ENCODE measurements at places on chromosomes 5 and 9.

- DNase-seq = no peak
Measured at GRCh38 chr5:850511-851006, at the start of gene ZDHHC11. ZDHHC11 (minus strand) TSS chr5:850986; CDS start chr5:850602, 384 bp downstream.

DNA sequence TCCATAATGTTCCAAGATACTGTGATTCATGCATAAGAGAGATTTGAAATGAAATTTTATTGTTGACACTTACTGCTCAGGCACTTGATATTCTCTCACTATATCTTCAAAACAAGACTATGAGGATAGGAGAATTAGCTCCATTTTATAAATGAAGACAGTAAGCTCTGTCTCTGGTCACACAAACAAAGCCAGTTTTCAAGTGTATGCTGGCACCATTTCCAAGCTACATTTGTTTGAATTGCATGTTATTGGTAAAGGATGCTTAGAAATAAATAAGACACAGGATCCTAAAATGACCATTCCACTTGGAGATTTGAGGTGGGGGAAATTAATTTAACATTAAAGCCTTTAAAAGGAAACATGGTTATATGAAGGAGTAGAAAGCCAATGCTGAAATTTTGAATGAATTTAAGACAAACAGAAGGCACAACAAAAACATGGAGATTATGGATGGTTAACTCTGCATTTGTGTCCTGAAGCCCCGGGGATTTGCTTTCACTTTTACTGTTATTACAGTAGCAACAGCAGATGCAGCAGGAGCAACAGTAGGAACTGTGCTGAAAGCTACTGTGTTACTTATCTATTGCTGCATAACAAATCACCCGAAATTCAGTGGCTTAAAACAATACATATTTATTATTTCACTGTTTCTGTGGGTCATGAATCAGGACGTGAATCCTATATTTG, 79.7 kb upstream of the ASTN2 start:
- DNase-seq = no peak

DNA sequence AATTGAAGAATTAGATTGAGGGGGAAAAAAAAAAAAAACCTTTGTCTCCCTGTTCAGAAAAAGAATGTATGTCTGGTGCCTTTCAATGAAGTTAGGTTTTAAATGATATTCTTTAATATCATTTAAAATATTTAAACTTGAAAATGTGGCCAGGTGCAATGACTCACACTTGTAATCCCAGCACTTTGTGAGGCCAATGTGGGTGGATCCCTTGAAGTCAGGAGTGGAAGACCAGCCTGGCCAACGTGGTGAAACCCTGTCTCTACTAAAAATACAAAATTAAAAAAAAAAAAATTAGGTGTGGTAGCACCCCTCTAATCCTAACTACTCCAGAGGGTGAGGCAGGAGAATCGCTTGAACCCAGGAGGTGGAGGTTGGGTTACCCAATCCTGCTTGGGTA, 111.1 kb upstream of the RASA1 start:
- no peak for DNase-seq

DNA sequence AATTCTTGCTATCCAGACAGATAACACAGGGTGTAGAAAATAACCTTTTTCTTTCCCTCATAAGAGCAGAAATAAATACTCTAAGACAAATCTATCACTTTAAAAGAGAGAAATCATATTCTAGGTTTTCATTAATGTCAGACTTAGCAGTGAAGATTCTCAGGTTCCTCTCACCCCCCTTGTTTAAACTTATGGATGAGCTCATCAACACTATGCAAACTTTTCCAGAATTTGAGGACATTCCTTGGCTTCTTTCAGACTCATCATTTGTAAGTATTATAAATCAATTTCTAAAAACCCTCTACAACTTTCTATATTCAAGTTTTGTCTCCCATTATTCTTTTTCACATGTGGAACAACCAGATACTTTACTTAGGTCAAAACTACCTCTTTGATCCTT, 374.9 kb upstream of the TRPC7 start:
- DNase-seq = no peak

DNA sequence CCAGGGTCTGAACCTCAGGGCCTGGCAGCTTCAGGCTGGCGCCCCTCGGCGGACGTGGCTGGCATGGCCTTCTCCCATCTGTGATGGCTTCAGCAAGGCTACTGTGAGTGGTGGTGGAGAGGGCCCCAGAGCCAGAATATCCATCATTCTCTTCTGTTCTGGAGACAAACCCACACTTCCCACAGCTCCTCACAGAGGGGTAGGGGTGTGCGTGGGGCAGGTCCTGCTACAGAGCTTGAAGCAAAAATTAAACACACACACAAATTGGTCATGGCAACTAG, 9.6 kb downstream of the GPX3 start:
- DNase-seq = no peak

GRCh38 chr9:110707419-110707818, 38.8 kb downstream of the MUSK start:
- DNase-seq = no peak

DNA sequence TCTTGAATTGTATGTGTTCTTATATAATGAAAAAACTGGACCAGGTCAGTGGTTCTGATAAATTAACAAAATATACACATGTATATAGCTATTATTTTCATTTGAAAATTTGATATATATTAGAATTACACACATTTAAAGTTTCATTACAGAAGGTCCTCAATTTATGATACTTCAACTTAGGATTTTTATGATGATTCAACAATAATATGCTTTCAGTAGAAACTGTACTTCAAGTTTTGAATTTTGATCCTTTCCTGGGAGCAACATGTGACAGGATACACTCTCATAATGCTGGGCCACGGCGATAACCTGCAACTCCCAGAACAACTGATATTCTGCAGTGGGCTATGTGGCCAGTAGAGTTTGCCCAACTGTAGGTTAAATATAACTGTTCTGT, 344.7 kb downstream of the TAF11L14 start:
- DNase-seq = no peak

- DNase-seq = no peak
Measured at GRCh38 chr9:98887918-98888510, 55.7 kb upstream of the COL15A1 start.

DNA sequence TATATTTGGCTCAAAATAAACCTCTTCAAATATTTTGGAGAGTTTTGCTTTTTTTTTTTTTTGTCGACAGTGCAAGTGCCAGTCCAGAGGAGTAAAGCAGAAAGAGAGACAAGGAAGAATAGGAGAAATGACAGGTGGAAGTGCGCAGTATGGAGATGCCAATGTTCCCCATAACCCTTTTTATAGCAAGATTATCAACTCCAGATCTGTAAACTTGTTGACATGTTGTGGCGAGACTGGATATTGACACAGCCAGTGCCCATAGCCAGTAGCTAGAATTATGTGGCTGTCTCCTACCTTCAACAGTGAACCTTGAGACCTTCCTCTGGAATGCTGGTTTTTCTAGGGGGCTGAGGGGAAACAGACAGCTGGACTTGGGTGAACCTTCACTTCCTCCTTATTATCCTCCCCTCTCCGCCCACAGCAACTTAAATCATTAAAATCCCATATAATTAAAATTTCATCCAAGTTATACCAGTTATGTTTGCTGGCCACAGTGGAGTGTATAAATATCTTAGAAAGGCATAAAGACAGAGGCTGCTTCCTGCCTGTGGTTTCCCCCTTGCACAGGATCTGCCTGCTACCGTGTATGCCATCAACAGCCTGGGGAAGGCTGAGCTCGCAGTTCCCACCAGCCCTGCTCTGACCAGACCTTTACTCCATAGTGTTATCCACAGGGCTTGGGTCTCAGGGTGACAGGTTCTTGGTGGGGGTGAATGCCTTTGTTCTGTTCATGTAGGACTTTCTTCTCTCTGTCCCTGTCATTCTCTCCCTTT, 112.3 kb upstream of the ANKH start:
- DNase-seq = no peak

DNA sequence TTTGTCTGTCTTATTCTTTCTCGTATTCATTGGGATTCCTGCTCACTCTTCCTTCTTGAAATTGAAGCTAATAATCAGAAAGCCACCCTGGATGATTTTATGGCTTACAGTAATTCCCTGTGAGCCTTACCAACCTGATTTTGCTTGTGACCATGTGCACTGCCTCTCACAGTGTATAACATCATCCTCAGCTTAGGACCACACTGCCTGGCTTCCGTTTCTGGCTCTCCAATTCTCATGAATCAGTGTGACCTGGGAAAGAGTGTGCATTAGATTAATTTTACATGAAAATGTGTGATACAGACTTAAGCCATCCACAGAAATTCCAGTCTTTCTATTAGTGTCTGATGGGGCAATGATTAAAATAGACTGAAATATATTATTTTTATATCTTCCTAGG, 126.8 kb upstream of the DMRT1 start:
- no peak for DNase-seq

DNA sequence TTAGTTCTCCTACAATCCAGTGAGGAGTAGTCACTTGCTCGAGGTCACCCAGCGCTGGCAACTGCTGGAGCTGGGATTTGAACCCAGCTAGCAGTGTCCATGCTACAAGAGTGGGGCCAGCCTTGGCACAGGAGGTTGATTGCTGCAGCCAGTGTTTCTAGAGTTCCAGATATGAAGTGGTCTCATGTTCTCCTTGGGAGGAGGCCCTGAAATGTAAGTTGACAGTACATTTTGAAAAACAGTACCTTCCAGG, 802 bp downstream of the CCDC107 start:
- DNase-seq = no peak

- DNase-seq = peak; percentile 38
Measured at GRCh38 chr9:2015581-2016407, 647 bp downstream of the SMARCA2 start.

DNA sequence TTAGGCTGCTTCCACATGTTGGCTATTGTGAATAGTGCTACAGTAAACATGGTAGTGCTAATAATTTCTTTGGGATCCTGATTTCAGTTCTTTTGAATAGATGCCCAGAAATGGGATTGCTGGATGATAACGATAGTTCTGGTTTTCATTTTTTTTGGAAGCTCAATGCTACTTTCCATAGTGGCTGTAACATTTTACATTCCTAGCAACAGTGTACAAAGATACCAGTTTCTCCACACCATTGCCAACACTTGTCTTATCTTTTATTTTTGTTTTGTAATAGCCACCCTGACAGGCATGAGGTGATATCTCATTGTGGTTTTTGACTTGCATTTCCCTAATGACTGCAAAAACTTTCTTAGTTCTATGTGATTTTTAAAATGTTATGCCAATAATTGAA, 68.8 kb upstream of the LRRC70 start:
- DNase-seq = no peak

DNA sequence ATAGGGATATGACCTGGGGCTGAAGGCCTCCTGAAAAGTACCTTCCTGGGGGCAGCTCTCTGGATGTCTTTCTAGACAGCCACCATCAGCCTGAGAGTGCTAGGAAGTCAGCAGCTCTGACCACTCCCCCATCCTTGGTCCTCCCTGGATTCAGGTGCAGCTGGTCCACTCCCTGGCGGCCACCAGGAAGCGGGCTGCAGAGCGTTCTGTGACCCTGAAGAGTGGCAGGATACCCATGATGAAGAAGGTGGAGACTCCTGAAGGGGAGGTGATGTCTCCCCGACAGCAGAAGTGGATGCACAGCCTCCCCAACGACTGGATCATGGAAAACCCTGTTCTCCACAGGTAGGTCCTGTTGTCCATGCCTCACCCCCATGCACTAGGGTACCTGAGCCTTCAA, 1.8 kb downstream of the CCDC180 start:
- DNase-seq = no peak

GRCh38 chr5:43065387-43065947, 25.3 kb upstream of the ANXA2R start:
- DNase-seq = no peak
